ENCODE measurements at places on chromosomes 16 and 17. TPM values are rescaled to one million over a fixed set of nuclear protein-coding genes. Genes with fewer than 3 reads are reported as not detected.

GRCh38 chr16:57637965-57638364, 9.5 kb downstream of the ADGRG1 start:
- DNase-seq = no peak

GRCh38 chr17:13806092-13806491, 204.4 kb upstream of the HS3ST3A1 start:
- DNase-seq = no peak

DNA sequence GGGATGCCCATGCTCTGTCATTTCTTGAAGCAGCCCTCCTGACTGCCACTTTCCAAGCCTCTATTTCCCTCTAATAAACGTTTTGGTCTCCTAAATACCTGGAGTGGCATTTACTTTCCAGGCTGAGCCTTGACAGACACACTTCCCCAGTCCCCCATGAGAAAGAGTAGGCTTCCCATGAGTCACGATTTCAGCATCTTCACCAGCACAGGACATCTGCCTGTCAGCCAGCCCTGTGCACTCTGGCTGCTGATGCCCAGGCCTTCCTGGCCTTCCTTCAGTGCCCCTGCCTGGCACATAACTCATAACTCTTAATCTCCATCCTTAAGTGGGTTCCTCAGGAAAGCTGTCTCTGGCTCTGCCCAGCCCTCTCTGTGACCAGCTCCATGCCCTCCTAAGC, 30.8 kb upstream of the GAS7 start:
- DNase-seq = no peak

GRCh38 chr17:4833941-4834680, 971 bp downstream of the MINK1 start:
- no peak for DNase-seq

- DNase-seq = no peak
Observed at GRCh38 chr17:28071891-28072606, 29.6 kb downstream of the NLK start.

- DNase-seq = no peak
Observed at GRCh38 chr17:72862276-72862999, 230.1 kb downstream of the SLC39A11 start.

DNA sequence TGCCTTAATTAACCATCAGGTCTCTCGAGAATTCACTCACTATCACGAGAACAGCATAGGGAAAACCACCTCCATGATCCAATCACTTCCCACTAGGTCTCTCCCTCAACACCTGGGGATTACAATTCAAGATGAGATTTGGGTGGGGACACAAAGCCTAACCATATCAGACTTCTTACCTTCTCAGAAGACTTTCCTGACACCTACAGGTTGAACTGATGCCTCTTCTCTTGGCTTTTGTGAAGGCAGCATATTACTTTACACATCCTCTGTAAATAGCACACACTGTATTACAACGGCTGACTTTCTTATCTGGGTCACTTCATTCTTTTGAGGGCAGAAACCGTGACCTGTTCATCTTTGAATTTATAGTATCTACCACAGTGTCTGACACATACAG, 23.6 kb downstream of the BMERB1 start:
- DNase-seq = no peak

DNA sequence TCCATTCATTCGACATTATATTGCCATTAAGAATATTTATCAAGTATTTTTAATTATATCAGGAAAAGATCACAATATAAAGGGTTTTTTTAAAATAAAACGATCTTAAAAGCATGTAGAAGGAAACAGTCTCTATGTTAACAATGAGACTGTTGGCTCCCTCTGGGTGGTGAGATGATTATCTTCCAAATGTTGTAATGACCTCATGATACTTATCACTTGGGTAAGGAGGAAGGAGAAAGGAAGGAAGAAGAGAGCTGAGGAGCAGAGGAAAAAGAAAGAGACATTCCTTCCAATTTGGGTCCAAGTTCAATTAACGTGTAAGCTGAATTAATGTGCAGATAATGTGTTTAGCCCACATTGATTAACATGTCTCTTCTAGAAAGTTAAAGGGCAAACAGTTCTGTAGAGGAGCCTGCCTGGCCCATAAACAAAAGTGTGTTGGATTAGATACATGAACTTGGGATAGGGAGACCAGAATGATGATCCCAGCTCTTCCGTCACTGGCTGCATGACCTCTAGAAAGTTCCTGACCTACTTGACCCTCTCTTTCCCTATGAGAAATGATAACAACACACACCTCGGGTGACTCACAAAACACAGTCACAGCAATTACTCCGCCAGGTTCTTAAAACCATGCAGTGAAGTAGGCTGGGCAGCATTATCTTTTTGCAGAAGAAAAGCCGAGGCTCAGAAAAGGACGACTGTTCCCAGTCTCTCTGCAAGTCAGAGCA, 32.0 kb downstream of the PIMREG start:
- no peak for DNase-seq

DNA sequence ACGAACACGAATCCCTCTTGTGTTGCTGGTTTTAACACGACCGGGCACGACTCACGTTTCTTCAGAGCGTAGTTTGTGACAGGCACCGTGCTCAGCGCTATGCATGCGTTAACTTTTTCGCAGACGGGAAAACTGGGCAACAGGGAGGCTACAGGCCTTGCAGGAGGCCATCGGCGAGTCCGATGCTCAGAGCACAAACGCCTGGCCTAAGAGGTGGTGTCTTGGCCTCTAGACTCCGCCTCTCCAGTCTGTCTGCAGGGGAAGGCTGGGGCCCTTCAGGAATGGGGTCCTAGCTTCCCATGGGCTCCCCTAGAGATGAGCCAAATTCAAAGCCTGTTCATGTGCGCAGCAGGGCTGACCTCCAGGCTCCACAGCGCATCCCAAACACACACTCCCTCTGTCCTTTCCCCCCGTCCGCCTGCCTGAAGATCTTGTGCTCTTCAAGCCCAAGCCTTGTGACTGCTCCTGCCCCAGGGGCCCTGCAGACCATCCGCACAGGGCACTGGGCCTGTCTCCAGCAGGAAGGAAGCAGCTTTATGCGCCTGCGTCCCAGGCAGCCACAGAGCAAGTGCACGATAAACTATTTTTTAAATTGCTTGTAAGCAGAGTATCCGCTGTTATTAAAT, 3.1 kb downstream of the CLCN7 start:
- no peak for DNase-seq

DNA sequence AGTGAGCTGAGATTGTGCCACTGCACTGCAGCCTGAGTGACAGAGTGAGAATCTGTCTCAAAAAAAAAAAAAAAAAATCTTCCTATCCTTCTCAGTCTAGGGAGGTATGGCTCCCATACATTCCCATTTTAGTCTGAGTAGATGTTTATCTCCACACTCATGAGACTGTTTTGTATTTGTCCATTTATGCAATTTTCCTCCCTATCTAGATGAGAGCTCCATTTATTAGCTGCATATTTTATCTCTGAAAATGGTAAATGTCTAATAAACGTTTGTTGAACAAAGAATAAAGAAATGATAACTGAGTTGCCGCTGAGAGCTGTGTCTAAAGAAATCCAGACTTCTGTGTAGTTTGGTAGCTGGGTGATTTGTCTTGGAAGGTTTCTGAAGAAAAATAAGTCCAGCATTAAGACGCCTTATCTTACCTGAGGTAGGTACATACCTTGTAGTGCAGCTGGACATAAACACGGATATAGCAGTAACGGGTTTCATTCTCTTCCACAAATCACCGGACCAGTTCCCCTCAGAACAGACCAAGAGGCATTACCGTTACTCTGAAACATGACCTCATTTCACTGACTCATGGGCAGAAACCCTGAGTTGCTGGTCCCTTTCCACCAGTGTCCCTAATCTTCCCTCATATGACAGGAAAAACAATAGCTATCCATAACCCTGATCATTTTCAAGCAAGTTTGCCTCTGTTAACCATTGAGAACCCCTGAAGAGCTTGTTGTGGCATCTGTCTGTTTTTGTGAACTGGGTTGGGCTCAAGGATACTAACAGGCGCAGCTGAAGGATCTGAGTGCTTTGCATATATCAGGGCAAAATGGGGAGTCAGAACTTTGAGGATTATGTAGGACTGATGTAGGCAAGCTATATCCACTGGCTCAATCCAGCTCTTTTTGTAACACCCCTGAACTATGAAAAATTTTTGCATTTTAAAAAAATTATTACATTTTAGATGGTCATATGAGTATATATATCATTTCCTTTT, 177.4 kb upstream of the XYLT1 start:
- DNase-seq = no peak

DNA sequence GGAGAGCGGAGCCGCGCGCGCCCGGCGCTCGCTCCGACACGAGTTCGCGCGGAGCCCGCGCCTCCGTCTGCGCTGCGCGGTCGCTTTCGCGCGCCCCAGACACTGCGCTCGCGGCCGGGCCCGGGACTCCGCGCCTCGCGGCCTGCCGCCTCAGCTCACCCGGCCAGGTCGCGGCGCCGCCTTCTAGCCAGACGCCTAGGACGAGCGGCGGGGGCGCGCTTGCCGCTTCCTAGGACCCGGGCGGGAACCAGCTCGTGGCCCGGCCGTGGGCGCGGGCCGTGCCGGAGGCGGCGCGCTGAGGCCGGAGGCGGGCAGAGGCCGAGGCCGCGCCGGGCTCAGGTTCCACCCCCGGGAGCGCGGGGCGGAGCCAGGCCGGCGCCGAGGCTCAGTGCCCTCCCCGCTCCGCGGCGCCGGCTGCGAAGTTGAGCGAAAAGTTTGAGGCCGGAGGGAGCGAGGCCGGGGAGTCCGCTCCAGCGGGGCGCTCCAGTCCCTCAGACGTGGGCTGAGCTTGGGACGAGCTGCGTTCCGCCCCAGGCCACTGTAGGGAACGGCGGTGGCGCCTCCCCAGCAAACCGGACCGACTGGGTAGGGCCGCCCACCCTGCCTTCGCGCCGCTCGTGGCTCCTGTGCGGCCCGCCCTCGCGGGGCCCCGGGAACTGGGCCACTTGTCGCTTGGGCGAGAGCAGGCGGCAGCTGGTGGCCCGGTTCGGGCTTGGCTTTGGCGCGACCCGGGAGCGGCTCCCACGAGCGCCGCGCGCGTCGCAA, at the start of gene SPHK1:
Gene SPHK1, plus strand, starts transcription at position 388 of the 765 bp plus-strand sequence. CDS start 1,036 bp downstream, outside the sequence.
- DNase-seq = peak; percentile 37

DNA sequence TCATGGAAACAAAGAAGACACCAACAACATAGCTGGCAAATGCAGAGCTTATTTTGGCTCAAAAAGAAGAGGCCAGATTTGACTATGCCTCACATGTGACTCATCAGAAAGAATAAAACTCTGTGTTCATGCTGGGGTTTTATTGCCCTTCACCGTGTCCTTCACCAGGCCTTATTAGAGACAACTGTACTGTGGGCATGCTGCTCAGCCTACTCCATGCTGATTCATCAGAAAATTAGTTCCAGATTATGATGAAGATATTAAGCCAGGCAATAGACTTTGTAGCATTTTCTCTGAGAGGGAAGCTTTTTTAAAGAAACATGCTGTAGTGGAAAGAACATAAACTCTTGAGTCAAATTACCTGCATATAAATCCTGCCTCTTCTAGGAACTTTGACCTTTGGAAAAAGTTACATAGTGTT, 89.8 kb downstream of the CYB561 start:
- DNase-seq = no peak

GRCh38 chr17:10398352-10398751, 23.4 kb downstream of the MYH8 start:
- DNase-seq = no peak

GRCh38 chr17:29180034-29180787, at the start of gene MYO18A:
MYO18A (minus strand) TSS chr17:29180398; CDS start chr17:29166940, 13,458 bp downstream.
- DNase-seq = peak; percentile 83

GRCh38 chr16:759110-759910, 1.2 kb upstream of the MSLN start:
- no peak for DNase-seq

- DNase-seq = no peak
Observed at GRCh38 chr17:16122697-16123434, 92.5 kb downstream of the NCOR1 start.

GRCh38 chr16:50257876-50258275, 8.5 kb upstream of the ADCY7 start:
- no peak for DNase-seq

- DNase-seq = no peak
Observed at GRCh38 chr16:28990375-28991040, 5.7 kb downstream of the LAT start.

- DNase-seq = no peak
Observed at GRCh38 chr17:44844390-44844830, 3.3 kb upstream of the HIGD1B start.

GRCh38 chr16:732936-733335, 6.0 kb downstream of the HAGHL start:
- no peak for DNase-seq

RFNG gene
- total RNA-seq = 18.1 TPM

CCL3 gene
- 1,264 TPM for total RNA-seq

CDH1 gene
- total RNA-seq = 0.37 TPM

KRTAP2-1 gene
- not detected for total RNA-seq

CORO6 gene
- 2.9 TPM for total RNA-seq

PSME3 gene
- 243 TPM for total RNA-seq

CLEC3A gene
- not detected for total RNA-seq

ADAD2 gene
- total RNA-seq = not detected

ARL4D gene
- 2.3 TPM for total RNA-seq
